Naive thymus-derived CD4-positive, alpha-beta T cell (primary cell): ENCODE measurements at places on chromosomes 13 and 19. TPM values are rescaled to one million over a fixed set of nuclear protein-coding genes. Genes with fewer than 3 reads are reported as not detected.

Gene APOE
- 7.9 TPM for total RNA-seq

Gene RGL3
- not detected for total RNA-seq

Gene MRPS31
- 16.0 TPM for total RNA-seq

Gene ZNF69
- 1.4 and 1.5 TPM in 2 replicates for total RNA-seq

Gene ZNF547
- 0.40 TPM for total RNA-seq

Gene HOMER3
- 2.1 TPM for total RNA-seq

Gene LILRA1
- not detected for total RNA-seq

Gene IGFL2
- total RNA-seq, result not detected

Gene RHPN2
- total RNA-seq, result 0.34 TPM

Gene KLF5
- total RNA-seq, result 5.5 TPM

Gene KANK3
- total RNA-seq, result 1.8 TPM
